ENCODE measurements at places on chromosomes 7 and 10.

GRCh38 chr7:122528879-122529481, 169.9 kb downstream of the RNF133 start:
- DNase-seq, result peak; percentile 26

GRCh38 chr10:70910486-70911341, 22.3 kb upstream of the PCBD1 start:
- DNase-seq, result no peak

DNA sequence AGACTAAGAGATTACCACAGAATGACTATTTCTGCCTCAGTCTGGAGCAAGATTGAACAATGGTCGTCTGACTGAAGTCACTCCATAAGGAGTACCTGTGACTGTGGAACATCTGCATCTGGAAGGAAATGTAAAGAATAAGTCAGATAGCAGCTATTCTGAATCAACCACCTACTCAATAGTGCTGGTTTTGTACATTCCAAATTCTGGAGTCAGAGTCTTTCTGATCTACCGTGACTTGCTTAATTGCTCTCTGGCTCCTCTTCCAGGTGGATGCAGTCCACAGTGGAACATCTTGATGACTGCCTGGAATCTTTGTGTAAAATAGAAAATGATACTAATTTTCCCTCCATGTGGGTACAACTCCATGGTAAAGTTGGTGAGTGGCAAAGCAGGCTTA, 156.3 kb upstream of the SEMA3C start:
- DNase-seq, result no peak

GRCh38 chr10:100927266-100927665, 14.5 kb downstream of the SLF2 start:
- no peak for DNase-seq

GRCh38 chr10:35194906-35195305, 68.3 kb downstream of the CREM start:
- DNase-seq, result no peak

DNA sequence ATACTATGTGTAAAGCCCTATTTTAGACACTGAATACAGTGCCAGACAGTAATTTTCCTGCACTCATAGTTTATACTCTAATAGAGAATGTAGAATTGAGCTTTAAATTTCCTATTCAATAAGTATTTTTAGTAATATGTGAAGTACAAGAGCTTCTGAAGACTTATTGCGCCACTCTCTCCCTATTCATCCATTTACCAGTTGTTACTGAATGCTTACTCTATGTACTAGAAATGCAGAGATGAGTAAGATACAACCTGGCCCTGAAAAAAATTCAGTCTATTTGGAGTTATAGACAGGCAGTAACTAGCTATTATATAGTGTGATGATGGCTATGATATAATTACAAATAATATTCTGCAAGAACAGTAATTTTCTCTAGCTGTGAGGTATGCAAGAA, 98.8 kb downstream of the ADK start:
- DNase-seq, result no peak

- DNase-seq, result no peak
Measured at GRCh38 chr7:69994886-69995542, 396.7 kb downstream of the AUTS2 start.

- DNase-seq, result no peak
Measured at GRCh38 chr10:66782776-66783175, 143.1 kb upstream of the LRRTM3 start.

DNA sequence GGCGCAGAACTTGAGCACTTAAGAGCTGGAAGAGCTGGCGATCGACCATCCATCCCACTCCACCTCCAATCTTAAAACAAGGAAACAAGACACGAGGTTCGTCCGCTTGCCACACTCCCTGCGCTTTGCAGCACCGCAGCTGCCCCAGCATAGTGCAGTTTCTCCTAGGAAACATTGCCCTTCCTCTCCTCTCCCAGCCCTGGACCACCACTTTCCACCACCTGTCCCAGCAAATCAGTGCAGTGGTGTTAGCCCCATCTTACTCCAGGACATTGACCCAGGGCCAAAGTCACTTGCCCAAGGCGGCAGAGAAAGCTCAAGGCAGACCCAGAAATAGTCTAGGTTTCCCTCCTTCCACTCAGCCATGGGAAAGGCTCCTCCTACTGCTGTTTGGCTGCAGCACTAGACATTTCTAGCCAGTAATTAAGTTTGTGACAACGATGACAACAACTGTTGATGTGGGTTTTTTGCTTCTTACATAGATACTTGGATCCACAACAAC, 1.5 kb upstream of the PARD3 start:
- DNase-seq, result no peak

GRCh38 chr10:20624642-20625041, 272.5 kb downstream of the NEBL start:
- DNase-seq, result no peak

DNA sequence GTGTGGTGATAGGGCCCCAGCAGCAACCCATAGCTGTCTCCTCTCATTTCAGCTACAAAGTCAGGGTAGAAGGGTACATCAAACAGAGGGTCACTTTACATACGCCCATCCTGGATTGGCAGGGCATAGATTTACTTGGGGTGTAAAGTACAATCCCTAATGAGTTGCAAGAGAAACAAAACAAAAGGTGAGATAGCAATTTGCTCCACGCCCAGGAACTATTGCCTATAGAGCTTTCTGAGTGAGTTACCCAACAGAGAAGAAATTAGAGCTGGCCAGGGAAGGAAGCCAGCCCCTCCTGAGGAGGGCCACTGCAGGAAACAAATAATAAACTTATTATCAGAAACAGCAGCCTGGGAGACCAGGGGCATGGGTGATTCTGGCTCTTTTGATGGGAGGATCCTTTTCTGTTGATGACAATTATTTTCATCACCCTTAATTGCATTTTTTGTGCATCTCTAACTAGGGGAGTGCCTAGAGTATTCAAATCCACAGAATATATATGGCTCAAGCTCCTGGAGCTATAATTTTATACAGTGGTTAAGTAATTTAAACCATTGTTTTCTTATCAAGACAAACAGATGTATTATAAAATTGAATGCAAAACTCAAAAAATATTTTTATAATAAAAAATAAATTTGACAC, 47.4 kb downstream of the SLC26A5 start:
- DNase-seq, result no peak

GRCh38 chr7:121574109-121574508, 178.0 kb upstream of the FAM3C start:
- no peak for DNase-seq

- no peak for DNase-seq
Measured at GRCh38 chr7:26629696-26630095, 234.7 kb downstream of the SKAP2 start.

DNA sequence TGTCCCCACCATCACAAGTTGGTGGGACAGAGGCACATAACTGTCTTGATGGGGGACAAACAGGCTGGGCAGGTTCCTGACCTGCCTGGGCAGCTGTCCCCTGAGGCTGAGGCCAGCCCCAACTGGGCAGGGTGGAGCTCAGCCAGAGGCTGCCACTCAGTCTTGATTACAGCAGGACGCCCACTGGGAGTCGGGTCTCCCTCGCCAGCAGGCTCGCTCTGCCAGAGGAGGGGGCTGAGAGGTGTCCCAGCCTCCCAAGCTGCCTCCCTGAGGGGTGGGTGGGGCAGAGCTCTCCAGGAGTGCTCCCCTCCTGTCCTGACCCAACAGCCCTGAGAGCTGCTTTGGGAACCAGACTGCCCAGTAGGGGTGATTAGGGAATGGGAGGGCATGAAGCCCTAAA, 1.8 kb upstream of the CAMK2G start:
- no peak for DNase-seq

DNA sequence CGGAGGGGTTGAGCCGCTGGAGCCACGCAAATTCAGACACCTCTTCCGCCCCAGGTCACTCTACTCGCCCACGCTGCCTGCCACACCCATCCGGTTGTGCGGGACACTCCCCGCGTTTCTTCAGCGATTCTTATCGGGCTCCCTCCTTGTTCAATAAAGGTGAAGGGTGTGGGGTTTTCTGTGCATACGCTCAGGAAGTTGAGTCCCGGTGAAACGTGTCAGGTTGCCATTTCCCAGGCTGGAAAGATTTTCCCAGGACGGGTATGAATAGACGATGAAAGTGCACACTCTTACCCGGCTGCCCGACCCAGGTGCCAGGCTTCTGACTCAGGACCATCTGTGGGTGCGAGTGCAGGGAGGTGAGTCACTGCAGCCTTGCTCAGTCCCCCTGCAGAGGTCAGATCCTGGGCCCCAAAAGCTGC, 22.0 kb downstream of the KLF6 start:
- DNase-seq, result no peak

DNA sequence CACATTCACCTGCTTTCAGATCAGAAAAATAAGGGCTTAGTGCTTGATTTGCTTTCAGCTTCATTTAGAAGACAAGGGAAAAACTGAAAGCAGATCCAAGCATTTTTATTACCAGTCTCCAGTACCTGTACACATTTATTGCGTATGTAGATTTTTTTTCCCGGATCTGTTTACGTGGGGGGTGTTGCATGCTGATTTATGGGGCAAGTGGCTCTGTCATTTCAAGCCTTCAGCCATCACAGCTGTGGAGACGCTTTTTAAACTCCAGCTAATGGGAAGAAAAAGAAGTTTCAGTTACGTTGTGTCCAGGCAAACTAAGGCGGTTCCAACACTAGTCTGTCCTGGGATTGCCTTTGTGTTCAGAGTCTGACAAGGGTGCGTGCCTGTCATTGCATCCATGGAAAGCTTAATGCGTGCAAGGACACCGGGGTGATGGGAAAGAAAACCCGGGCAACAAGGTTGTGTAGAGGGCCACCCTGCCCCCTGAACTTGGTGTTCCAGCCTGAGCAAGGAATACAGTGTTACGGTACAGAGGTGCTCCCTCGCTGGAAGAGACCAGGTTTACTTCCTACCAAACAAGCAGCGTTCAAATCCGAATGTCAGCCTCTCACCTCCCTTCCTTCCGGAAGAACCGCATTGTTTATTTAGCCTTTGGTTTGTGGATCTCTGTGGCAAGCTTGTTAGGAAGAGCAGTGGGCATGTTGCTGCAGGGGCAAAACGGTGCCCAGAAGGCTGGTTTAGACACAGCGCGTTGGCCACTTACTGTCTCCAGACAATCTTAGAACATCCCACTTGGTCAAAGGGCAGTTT, 128.2 kb downstream of the FGFR2 start:
- no peak for DNase-seq

DNA sequence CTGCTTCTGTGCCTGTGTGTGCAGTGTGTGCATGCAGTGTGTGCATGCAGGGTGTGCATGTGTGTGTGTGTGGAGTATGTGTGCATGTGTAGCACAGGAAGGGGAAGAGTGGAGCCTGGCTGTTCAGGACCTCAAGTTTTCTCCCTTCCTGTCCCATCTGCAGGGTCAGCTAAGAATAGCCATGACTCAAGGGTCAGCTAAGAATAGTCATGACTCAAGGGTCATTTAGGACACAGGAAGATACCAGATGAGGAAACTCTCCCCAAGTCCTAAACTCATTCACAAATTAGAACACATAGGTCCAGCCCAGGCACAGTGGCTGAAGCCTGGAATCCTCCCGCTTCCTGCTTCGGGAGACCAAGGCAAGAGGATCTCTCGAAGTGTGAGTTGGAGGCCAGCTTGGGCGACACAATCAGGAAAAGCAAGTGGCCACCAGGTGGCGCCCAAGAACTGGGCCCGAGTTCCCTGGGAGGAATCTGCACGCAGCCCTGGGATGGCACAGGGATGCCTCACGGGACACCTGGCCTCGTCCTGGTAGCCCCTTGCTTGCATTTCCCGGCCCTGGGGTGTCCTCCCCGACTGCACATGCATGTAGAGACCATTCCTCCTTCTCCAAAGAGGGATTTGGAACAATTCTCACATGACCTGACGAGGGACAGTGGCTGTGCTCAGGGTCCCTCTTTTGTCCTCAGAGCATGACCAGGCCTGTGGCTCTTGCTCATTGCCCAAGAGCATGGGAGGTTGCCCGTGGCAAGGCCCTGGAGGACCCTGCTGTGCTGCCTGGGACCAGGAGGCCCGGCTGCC, 21.4 kb upstream of the VOPP1 start:
- DNase-seq, result no peak

DNA sequence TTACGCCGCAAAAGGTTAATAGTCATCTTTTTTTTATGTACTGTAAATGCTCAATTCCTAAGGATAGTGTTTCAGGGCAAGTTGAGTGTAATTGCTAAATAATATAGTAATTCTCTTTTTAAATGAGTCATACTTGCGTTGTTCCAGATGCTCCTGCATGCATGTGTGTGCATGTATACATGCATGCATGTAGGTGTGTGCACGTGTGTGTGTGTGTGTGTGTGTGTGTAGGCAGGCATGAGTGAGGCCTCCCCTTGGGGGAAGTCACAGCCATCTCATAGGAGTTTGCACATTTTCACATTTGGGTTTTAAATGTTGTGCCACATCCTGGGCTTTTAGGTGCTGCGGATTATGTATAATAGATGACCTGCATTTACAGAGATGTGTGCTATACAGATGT, 1095.8 kb downstream of the KCNMA1 start:
- DNase-seq, result no peak

GRCh38 chr7:112594397-112594796, 113.6 kb downstream of the LSMEM1 start:
- no peak for DNase-seq

GRCh38 chr7:41582116-41582515, 120.8 kb downstream of the INHBA start:
- no peak for DNase-seq

All from cerebellum (tissue), 4 donors.